ENCODE measurements at places on chromosomes 4 and X.

DNA sequence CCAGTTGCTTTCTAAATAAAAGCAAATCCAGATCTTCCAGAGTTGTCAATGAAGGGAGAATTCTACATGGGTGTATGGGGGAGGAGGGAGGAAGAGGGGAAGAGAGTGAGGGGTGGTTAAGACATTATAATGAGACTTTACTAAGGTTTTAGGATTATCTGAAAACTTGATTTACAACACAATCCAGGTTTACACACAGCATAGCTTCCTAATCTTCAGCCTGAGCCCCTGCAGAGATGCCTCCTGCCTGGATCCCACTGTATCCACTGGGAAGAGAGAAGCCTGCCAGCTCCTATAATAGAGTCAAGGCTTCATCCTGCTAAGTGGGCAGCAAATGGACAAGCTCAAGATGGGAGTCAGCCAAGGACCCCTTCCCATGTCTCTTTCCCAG lies 85.6 kb upstream of the KIT start:
- no peak for DNase-seq

DNA sequence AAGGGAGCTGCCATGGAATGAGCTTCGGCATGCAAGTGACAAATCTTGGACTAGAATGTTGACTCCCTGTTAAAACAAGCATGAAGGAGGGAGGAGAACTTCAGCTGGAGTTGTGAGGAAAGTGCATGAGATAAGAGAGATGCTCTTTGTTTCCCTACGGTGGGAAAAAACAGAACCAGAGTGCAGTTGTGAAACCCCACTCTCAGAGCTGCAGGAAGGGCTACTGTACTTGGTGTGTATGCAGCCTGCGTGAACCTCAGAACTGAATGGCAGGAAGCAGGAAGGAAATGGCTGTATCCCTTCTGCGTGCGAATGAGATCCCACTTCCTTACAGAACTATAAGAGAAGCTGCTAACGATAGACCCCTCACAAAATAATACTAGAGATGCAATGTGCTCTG lies 57.2 kb downstream of the EGF start:
- DNase-seq, result no peak

DNA sequence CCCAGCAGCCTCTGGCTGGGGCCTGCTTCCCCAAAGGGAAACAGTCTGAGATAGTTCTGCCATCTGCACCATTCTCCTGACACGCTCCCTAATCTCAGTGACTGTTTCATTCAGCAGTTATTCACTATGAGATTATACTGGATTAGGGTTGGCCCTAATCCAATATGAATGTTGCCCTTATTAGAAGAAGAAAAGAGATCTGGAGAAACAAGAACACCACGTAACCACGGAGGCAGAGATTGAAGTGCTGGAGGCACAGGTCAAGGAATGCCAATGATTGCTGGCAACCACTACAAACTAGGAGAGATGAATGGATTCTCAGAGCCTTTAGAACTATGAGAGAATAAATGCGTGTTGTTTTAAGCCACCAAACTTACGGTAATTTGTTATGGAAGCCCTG lies 7.4 kb downstream of the ACOX3 start:
- no peak for DNase-seq

GRCh38 chr4:109015413-109015810 lies 252.6 kb upstream of the ETNPPL start:
- no peak for DNase-seq

DNA sequence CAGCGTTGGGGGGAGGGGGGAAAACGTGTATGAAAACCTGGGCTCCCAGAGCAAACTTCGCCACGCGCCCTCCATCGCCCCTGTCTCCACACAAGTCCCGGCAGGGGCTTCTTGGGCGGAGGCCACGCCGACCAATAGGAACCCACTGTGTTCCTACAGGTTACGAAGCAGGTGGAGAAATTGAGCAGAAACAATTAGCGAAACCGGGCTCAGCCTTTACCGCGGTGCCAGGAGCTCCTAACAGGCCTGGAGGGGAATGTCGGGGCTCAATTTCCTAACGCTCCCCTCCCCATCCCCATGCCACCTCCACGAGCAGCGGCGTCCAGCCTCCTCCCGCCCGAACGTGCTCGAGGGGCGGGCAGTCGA lies 589 bp upstream of the KIT start:
- DNase-seq, result peak; percentile 69

- DNase-seq, result no peak
Measured at GRCh38 chrX:36626898-36627297, 381.3 kb upstream of the FAM47C start.

- no peak for DNase-seq
Measured at GRCh38 chr4:86942185-86942666, 7.4 kb downstream of the AFF1 start.

GRCh38 chr4:102326951-102327350 lies 18.3 kb downstream of the SLC39A8 start:
- DNase-seq, result no peak

GRCh38 chr4:183142571-183143550 lies 43.8 kb downstream of the WWC2 start:
- DNase-seq, result no peak

GRCh38 chr4:56681158-56681852 lies at the start of gene HOPX:
Gene HOPX (minus strand): TSS chr4:56681296. CDS start chr4:56657816, 23,480 bp downstream.
- DNase-seq, result peak; percentile 13

DNA sequence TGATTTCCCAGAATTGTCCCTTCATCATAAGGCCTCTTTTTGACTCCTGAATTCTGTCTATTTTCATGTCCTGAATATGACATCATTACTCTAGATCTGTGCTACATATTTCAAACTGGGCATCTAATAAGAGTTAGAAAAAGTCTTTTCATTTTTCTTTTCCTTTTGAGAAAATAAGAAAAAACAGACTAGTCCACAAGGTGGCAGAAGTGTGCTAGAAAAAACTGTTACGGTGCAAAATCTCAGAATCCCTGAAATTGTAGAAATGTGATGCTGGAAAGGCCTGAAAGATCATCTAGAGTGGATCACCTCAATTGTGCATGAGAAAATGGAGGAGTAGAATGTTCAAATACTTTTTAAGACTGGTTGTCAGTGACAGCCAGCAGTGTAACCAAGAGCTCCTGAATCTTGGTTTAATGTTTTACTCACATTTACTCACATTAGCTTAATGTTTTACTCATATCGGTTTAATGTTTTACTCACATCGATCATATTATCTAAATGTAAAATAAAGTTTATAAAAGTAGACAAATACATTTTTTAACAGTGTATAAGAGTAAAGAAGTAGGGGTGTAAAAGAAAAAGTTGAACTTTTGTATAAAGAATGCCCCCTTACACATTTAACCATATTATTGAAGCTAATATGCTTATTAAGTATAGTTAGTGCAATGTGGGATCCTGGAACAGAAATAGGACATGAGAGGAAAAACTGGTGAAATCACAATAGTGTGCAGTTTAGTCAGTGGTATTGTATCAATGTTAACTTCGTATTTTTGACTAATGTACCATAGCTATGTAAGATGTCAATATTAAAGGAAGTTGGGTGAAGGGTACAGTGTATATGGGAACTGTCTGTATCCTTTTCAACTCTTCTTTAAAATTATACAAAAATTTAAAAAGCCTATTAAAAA lies 15.2 kb downstream of the ASB11 start:
- DNase-seq, result no peak

GRCh38 chr4:73615613-73616012 lies 4.6 kb downstream of the RASSF6 start:
- no peak for DNase-seq

DNA sequence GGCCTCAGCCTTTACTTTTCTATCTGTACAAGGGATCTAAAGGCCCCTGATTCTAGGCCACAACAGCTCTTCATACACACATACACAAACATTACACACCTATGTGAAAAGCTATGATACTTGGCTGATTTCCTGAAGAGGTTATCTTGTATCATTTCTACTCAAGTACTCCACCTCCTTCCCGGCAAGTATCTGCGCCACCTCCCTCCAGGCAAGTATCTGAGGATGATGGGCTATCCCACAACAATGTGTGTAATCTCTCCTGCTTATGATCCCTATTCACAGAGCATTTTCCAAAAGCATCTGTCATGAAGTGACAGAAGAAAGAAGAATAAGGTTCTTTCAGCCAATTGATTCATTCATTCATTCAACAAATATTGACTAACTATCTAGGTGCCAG lies 36.8 kb downstream of the AFAP1 start:
- DNase-seq, result no peak

DNA sequence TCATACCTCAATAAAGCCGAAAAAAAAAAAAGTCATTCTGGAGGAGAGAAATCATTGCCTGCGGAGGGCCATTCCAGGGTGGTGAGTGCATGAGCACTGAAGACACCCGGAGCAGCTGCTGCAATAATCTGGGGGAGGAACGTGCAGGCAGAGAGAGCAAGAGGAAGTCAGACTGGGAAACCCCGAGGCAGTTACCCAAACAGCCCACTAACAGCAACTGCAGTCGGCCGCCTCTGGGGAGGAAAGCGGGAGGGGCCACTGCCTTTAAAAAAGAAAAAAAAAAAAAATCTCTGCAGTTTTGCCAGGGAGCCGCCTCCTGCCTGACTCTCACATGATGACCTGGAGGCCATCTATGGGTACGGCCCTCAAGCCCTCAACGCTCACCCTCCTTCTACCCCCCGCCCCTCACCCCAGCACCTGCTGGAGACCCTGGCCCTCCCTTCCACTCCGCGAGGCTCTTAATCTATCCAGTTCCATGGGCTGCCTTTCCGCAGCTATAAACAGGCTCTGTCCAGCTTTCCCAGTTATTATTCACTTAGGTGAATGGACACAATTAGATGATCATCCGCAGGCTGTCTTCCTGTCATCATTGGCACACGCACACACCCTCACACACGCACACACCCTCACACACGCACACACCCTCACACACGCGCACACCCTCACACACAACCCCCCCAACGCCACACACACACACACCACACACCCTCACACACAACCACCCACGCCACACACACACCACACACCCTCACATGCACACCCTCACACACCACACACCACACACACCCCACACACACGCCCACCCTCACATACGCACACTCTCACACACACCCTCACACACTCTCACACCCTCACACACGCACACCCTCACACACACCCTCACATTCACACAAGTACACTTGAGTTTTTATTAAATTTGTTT lies 3.4 kb upstream of the AVPR2 start:
- no peak for DNase-seq

DNA sequence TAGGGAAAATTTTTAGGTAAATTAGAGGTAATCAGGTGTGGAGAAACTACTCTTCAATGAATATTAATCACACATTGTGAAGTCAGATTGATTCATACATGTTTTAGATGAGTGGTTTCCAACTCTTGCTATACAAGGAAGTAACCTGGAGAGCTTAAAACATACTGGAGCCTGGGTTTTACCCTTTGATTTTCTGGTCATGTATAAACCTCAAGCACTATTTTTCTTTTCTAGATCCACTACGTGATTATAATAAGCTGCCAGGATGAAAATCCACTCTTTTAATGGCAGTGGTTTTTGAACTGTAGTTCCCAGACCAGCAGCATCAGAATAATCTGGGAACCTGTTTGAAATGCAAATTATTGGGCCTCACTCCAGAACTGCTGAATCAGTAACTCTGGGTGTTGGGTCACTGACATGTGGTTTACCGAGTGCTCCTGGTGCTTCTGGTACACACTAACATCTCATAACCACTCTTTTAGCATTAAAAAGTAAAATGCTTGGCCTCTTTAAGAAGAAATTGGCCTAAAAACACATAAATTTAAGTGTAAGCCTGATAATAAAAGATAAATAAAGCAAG lies 63.4 kb downstream of the DCAF12L1 start:
- no peak for DNase-seq

DNA sequence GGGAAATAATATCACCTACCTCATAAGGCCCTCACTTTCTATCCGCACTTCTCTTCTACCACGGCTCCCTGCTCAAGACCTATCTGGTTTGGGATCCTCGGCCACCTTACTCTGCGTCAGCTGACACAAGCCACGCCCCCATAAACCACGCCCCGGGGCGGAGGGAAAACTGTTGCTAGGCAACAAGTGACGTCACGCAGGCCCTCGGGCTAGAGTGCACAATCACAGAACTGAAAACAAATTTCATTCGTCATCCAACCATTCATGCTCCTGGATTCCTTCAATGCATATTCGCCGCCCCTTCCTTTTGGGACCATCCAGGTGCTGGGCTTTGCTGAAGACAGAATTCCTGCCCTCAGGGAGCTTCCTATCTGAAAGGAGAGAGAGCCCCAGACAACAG lies 66.3 kb downstream of the SMC1A start:
- no peak for DNase-seq

DNA sequence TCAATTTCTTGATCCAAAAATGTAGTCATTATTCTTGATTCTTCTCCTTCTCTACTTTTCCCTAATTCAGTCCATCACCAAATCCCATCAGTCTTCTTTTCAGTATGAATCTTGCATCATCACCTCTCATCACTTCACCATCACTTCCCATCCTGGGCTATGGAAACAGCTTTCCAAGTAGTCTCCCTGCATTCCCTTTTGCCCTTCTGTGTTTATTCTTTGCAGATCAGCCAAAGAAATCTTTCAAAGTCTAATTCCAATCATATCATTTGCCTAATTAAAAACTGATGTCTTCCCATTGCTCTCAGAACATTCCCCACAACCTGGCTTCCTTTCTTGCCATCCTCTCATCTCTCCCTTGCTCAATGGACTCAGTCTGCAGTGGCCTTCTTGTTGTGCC lies 201.7 kb upstream of the ADAMTS3 start:
- no peak for DNase-seq

- DNase-seq, result no peak
Measured at GRCh38 chr4:173682609-173683008, 152.6 kb upstream of the HAND2 start.

GRCh38 chr4:122845760-122846159 lies 19.1 kb downstream of the FGF2 start:
- DNase-seq, result no peak

- no peak for DNase-seq
Measured at GRCh38 chrX:114932550-114932949, 84.9 kb downstream of the IL13RA2 start.

DNA sequence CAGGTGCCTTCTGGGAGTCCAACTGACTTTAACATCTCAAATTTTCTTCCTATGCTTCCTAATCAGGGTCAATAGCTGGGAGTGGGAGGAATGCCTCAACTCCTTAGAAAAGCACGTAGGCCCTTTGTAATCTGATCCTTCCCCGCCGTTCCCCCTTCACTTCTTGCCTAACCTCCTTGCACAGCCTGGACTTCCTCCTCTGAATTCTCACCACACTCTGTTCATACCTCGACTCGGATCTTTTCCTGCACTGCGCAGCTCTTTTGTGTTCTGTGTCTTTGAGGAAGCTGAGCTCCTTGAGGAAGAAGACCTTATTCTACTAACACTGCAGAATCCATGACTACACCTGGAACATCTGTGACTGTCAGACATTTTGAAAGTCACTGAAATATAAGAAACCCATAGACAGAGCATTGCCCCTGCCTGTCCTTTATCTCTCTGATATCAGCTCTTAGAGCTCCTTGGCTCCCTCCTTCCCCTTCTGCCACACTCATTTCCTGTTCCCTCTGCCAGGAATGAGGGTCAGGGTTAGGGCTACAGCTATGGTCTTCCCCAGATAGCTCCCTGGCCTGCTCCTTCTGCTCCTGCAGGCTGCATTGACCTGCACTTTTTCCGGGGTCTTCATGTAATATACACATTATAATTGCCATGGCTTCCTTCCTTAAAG lies 140.2 kb upstream of the LDB2 start:
- DNase-seq, result no peak
